ENCODE measurements at places on chromosomes 5 and 9.

GRCh38 chr5:96522635-96523355 is 89.7 kb upstream of the PCSK1 start:
- DNase-seq: no peak

DNA sequence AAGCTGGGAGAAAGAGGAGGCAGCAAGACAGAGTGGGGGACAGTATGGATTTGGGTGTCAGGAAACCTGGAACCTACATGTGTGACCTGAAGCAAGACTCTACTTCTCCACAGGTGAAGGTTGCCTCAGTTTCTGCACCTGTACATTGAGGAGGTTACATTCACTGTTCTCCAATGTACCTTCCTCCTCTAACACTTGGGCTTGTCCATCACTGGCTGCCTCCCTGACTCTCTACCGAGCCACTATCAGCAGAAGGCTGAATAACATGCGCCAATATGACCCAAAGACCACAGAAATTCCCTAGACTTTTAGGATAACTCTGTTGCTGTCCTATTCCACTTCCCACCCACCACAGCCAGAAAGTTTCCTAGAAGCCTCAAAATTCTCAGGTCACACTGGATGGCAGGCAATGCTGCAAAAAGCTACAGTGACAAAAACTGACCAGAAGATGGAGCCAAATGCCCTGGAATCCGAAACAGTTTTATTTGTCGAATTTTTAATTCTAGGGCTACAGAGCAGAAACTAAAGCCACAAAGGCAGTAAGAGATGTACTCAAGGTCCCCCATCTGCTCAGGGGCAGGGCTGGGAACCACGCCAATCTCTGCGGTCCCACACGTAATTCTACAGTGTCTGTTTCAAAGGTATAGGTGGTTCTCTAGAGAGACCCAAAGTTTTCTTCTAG is 64.4 kb downstream of the FAM114A2 start:
- no peak for DNase-seq

DNA sequence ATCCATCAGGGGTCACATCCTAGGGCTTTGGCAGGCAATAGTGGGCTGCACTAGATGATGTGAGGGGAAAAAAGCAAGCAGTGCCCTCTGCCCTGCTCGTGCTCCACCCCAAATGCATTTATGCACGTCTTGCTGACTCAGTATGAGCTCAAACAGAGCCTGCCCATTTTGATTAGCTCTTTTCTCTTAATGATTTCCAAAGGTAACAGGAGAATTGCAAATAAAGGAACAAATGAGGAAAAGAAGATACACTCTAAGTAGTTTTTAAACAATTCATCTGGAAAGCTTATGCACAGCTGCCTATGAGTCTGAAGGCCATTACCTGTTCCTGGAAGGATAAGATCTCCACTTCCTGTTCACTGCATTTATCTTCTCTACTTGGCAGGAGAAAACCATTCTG is 364.2 kb downstream of the TMEM232 start:
- DNase-seq: no peak

GRCh38 chr5:157303667-157304327 is 37.9 kb downstream of the CYFIP2 start:
- no peak for DNase-seq

- no peak for DNase-seq
Measured at GRCh38 chr9:23590276-23591000, 235.6 kb downstream of the ELAVL2 start.

GRCh38 chr5:95615164-95615467 is 4.8 kb upstream of the GPR150 start:
- no peak for DNase-seq

DNA sequence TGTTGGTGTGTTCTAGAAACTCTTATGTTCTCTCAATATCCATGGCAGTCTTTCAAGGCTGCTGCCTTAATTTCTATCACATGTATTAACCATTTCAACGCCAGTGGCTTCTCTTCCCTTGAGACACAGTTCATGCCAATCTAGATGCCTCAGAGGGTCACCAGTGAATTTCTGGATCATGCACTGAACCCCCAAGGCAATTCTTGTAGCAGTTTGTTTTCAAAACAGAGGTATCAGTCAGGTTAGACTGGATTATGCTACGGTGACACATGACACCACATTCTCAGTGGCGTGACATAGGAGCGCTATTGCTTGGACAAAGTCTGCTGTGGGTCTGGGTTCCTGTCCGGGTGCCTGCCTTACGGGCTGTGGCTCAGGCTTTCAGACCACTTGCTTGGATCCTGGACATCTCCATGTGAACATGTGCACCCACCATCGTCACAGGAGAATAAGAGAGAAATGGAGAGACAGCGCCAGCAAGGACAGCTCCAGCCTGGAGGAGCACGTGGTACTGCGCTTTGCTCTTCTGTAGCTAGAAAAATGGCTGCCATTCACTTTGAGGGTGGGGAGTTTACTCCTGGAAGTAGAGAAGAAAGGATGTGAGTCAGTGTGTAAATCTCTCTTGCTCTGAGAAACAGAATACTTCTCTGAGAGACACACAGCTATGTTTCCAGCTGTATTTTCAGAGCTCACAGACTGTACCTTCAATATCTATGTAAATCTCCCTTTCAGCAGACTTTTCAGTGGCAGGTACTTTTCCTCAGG is 329.3 kb upstream of the ADCY2 start:
- no peak for DNase-seq

- no peak for DNase-seq
Measured at GRCh38 chr9:3675946-3676345, 150.1 kb upstream of the RFX3 start.

DNA sequence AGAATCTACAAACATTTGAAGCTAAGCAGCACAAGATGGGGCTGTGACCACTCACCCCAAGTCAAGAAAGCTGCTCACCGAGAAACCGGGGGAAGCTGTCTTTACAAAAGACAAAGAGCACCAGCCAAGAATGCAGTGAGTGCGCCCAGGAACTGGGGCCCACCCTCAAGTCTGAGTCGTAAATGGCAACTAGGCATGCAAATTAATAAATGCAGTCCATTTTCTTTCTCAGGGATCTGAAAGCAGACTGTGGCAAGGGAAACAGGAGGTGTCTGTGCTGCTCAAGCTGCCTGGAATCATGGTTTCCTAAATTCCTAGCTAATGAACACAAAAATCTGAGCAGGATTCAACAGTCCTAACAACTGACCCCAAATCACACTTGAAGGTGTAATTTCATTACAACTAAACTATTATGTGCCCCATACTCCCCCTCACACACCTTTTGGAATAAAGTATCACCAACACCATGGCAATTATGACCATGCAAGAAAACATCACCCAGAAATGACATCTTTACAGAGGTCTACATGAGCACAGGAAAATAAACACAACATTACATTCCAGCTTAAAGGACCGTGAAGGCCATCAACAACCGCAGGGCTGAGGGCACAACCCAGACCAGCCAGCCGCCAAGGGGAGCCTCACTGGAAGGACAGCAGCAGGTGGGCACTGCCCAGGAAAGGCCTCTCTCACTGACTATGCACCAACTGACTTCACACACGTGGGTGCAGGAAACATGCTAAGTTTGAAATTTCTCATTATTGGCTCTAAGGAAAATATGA is 17.6 kb downstream of the NSUN2 start:
- no peak for DNase-seq

DNA sequence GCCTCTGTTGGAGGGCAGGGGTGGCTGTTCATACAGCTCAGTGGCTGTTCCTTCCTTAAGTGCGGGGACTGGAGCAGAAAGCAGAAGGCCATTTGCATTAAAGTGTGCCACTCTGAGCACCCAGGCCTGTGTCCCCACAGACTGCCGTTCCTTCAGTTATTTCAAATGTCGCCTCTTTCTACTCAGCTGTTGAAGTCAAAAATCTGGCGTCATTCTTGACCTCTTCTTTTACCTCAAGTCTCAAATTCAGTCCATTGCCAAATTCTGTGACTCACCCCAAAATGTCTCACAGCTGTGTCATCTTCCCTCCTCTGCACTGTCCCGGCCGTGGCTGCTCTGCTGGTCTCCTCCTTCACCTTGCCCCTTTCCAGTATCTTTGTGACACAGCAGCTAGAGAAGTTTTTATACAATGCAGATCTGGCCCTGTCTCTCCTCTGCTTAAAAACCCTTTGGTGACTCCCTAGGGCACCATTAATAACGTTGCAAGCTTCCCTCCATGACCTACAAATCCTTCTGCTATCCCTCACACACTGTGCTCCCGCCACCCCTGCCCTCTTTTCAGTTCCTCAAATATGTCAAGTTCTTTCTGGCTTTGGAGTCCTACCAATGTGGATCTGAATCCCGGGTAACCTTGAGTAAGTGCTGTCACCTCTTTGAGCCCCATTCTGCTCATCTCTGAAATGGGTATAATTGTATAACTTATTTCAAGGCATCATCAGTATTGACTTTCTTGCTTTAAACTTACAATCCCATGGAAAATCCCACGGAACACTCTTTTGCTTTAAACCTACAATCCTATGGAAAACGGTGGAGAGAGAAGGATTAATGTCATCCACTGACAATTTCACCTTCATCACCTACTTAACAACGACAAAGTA is 98.3 kb upstream of the BOD1 start:
- peak; percentile 70 for DNase-seq

GRCh38 chr9:71986900-71987299 is 73.5 kb downstream of the C9orf57 start:
- no peak for DNase-seq

DNA sequence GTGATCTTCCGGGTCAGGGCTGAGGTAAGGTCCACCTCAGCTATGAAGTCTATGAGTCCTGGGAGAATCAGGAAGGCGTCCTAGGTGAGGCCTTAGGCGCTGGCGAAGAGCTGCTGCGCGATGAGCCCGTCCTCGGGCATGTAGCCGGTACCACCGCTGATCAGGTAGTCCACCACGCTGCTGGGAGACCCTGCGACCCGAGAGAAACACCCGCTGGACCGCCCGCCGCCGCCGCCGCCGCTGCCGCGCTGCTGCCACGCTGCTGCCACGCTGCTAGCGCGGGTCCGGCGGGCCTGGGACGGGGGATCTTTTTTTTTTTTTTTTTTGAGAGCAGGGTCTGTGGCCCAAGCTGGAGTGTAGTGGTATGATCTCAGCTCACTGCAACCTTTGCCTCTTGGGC is 8.0 kb upstream of the DCAF12 start:
- no peak for DNase-seq

DNA sequence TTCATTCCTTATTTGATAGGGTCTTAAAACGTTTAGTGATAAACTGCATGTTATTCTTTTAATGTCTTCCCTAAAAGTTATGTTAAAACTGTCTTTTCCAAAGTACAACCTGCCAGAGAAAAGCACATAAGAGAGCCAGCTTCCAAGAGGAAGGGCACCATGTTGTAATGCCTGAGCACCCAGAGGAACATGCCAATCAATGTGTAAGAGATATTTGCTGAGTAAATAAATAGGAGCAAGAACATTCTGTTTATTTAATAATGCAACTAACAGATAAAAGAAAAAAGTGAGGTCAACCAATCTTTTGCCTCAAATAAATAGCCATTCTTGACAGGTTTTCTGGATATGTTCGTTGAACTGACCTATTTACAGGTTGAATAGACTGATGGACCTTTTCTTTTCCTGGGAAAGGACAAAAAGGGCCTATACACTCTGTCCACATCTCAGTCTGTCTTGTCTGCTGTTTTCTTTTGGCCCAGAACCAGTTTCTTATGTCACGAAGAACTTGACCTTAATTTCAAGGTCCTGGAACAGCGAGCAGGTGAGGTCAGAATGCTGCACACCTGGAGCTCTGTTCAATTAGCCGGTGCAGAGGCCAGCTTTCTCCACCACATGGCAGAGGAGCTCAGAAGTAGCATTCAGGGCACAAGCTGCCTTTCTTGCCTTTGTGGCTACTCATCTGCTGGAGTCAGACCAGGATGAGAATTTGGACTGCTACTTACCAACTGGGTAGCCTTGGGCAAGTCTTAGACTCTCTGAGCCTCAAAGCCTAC is 77.7 kb downstream of the PLCXD3 start:
- no peak for DNase-seq

GRCh38 chr5:16061163-16061562 is 118.4 kb downstream of the MARCHF11 start:
- DNase-seq: no peak

GRCh38 chr5:120252839-120253238 is 211.3 kb upstream of the PRR16 start:
- no peak for DNase-seq

DNA sequence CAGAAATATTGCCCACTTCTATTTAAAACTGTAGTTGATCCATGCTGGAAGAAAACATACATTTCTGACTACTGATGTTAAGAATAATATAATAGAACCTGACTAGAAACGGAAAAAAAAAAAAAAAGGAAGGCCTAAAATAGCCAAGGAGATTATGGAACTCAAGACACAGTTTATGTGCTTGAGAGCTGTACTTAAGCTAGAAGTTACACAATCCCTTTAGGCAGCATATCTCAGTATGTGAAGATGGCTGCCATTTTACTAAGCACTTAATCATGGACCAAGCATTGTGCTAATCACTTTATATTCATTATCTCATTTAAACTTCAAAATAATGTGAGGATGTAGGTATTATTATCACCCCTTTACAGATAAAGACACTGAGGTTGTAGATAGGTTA is 73.0 kb upstream of the NR4A3 start:
- no peak for DNase-seq

- no peak for DNase-seq
Measured at GRCh38 chr5:111076091-111076490, 4.6 kb downstream of the TSLP start.

DNA sequence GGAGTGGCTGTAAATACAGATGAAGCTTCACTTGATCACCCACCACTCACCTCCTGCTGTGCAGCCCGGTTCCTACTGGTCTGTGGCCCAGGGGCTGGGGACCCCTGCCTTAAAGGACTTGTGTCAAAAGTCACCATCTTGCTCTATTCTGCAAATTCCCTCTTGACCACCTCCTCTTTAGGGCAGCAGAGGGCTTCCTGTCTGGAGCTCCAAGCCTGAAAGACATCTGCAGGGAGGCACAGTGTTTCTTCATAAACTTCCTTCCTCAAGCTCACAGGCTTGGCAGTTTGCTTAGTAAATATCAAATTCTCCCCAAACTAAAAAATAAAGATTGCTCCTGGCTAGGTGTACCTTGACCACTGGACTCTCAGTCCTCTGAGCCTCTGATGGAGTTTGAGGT is 104.4 kb downstream of the FRMD3 start:
- DNase-seq: no peak

- DNase-seq: no peak
Measured at GRCh38 chr9:20043035-20043434, 254.2 kb upstream of the SLC24A2 start.

DNA sequence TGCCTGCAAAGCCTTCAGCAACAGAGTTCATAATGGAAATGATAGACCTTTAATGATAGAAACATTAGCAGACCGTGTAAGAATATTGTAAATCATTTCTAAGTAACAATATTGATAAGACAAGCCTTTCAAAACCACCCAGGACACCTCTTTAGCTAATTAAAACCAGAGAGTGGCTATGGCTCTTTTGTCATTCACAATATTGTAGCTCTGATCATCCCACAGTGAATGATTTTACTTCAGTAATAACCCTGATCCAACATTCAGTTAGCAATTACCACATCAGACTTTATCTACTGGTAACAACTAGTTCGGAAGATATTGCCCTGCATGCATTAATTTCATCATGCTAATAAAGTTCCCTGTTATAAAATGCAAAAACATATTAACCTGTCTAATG is 432.6 kb downstream of the DTWD2 start:
- no peak for DNase-seq

GRCh38 chr5:14842117-14842516 is 29.5 kb downstream of the ANKH start:
- no peak for DNase-seq

GRCh38 chr9:71118324-71118723 is 3.1 kb downstream of the TRPM3 start:
- DNase-seq: no peak

Measured in GM04503 (cell line).